Hematopoietic multipotent progenitor cell treated with erythropoietin and hydrocortisone succinate and interleukin-3 and kit ligand, for 17 days (in vitro differentiated cells): ENCODE measurements at places on chromosomes 2 and 18.

DNA sequence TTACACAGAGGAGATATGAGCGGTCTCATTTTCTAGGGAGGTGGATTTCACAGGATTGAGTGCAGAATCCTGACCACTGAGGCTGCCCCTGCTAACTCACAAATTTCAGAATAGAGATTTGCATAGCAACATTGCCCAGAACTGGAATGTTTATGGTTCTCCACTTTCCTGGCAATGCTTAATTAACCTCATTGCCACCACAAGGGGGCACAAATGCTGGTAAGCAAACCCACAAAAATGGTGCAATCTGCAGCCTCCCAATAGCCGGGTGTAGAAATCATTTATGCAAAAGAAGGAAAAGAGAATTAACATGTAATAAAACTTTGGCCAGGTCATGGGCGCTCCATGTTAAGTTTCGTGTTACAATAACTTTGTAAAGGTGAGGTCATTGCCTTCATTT lies 112.4 kb downstream of the CYRIA start:
- DNase-seq = no peak

GRCh38 chr18:13893418-13893760 lies 21.9 kb downstream of the MC2R start:
- DNase-seq = no peak

DNA sequence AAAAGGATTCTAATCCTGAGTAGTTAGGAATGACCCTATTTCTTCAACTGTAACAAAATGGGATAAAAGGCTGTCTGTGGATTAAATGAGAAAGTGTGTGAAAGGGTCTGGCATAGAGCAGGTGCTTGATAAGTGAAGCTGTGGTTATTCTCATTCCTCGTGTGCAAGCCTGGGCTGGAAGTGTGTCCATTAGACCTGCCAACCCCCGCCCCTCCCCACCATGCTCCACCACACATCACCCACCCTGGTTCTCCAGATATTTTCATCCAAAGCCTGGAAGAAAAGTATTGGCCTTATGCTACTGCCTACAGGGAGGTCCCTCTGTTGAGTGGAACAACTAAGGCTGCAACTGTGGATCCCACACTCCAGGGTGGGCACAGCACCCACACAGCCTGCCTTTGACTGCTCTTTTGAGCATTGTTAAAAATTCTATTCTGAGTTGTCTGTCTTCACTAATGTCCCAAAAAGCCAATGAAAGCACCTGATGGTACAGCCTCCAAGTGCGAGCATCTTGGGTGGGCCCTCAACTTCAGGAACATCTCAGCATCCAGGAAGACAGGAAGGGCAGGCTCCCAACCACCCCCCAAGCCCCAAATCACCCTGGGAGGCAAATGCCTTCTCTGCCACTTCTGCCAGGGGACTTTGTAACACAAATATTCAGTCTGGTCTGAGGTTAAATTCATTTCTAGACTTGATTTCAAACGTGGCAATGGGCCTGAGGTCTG lies 102.8 kb upstream of the PPP1CB start:
- no peak for DNase-seq

GRCh38 chr18:62484941-62485340 lies 37.9 kb upstream of the ZCCHC2 start:
- no peak for DNase-seq

DNA sequence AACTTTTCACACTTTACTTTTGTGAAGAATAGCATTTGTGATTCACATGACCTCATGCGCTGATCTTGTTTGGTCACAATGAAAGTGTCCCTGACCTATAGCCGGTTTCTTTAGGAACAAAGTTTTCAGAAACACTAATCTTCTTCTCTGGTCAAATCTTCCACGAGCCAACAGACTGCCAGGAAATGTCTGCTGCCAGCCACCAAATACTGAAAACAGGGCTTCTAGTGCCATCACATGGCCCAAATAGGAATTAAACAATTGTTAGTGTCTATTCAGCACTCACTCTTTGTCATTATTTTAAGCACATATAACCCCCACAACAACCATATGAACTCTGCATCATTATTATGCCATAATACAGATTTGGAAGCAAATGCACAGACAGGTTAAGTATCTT lies 286.5 kb upstream of the SYT4 start:
- DNase-seq = no peak

DNA sequence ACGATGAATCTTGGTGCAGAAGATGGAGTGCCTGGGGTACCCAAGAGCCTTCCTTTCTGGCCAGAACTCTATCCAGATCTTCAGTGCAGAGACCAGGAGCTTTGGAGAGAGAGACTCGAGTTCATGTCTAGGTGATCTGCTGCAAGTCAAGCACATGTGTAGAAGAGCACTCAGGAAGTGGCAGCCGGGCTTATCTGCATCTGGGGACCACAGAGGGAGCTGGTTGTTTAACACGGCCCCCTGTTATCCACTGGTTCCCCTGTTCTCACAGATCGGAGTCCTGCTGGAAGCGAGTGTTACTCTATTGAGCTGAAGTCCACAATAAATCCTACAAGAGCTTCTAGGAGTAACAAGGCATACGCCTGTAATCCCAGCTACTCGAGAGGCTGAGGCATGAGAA lies 128.3 kb downstream of the ACOXL start:
- no peak for DNase-seq

- no peak for DNase-seq
Observed at GRCh38 chr18:60981682-60982328, 351.4 kb upstream of the CDH20 start.

GRCh38 chr2:108184419-108184818 lies 55.3 kb upstream of the SULT1C3 start:
- DNase-seq = no peak

DNA sequence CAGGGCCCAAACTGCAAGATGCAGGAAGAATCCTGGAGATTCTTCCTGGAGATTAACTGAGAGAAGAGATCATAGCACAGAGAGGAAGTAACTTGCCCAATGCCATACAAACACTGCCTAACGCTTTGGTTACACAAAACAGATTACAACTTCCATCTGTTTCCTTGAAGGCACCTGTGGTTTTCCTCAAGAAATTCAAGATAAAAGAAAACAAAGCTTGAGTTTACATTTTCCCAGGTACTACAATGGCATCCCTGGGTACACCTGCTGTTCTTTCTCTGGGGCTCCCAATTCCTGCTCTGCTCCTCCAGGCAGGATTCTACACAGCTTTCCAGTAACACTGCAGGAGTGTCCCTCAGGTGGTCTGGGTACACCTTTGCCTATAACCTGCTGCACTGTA lies 781.9 kb upstream of the ID2 start:
- DNase-seq = no peak
